Ascending aorta (tissue), 2 donors: ENCODE measurements at places on chromosomes 16 and 17. TPM values are rescaled to one million over a fixed set of nuclear protein-coding genes. Genes with fewer than 3 reads are reported as not detected.

Gene CALB2
- 0.64 TPM for total RNA-seq

Gene PRRT2
- 5.0 TPM for total RNA-seq

Gene TNP2
- not detected for total RNA-seq

Gene SHISA6
- total RNA-seq = 0.11 TPM

Gene USP6
- 0.11 TPM for total RNA-seq

Gene ITGB3
- 71.3 TPM for total RNA-seq

Gene OR1E2
- not detected for total RNA-seq

Gene ARL17A
- 3.4 TPM for total RNA-seq

Gene CCDC182
- not detected for total RNA-seq

Gene DCAKD
- 5.0 TPM for total RNA-seq

Gene ABCC11
- total RNA-seq = not detected

Gene CFAP97D1
- not detected for total RNA-seq

Gene MLYCD
- 13.4 TPM for total RNA-seq

Gene MYH13
- total RNA-seq = not detected

Gene DDX42
- 37.5 TPM for total RNA-seq

Gene C16orf92
- not detected for total RNA-seq

Gene CHST5
- not detected for total RNA-seq

Gene SCN4A
- total RNA-seq = 1.3 TPM

Gene SPEM3
- total RNA-seq = not detected

Gene SNAI3
- not detected for total RNA-seq

Gene CHTF18
- total RNA-seq = 19.9 TPM

Gene SHBG
- not detected for total RNA-seq

Gene TMC7
- 10.0 TPM for total RNA-seq

Gene CBX1
- total RNA-seq = 20.2 TPM

Gene KRTAP3-1
- not detected for total RNA-seq

Gene KCNJ12
- 13.2 TPM for total RNA-seq

Gene SPAG9
- total RNA-seq = 41.3 TPM

Gene FSCN2
- total RNA-seq = not detected

Gene PLA2G10
- total RNA-seq = not detected

Gene MPG
- 406 TPM for total RNA-seq

Gene TSPOAP1
- total RNA-seq = 22.4 TPM

Gene TNS4
- total RNA-seq = not detected

Gene RND2
- total RNA-seq = 7.3 TPM

Gene REXO5
- total RNA-seq = 2.1 TPM

Gene KRT27
- not detected for total RNA-seq

Gene ZNF205
- total RNA-seq = 49.8 TPM

Gene AHSP
- not detected for total RNA-seq

Gene TLCD1
- total RNA-seq = not detected

Gene ATP1B2
- 0.11 TPM for total RNA-seq

Gene CSH2
- not detected for total RNA-seq

Gene SYT17
- total RNA-seq = 2.4 TPM
